Thoracic aorta endothelial cell (primary cell): ENCODE measurements at places on chromosomes 12 and 14. TPM values are rescaled to one million over a fixed set of nuclear protein-coding genes. Genes with fewer than 3 reads are reported as not detected.

Gene SLC22A17
- 0.86 and 1.1 TPM in 2 replicates for total RNA-seq

Gene ALKBH2
- total RNA-seq, result 7.1 and 8.2 TPM in 2 replicates

Gene UNC79
- under 0.01 TPM in 1 of 2 replicates, not detected in the other for total RNA-seq

Gene TSPAN19
- not detected in 2 replicates for total RNA-seq

Gene NRXN3
- total RNA-seq, result 0.22 and 0.27 TPM in 2 replicates

Gene OR6C74
- not detected in 2 replicates for total RNA-seq

Gene TAS2R46
- 6.3 and 9.4 TPM in 2 replicates for total RNA-seq

Gene NUBPL
- total RNA-seq, result 11.3 and 13.1 TPM in 2 replicates

Gene DAD1
- total RNA-seq, result 382 and 430 TPM in 2 replicates

Gene SLC5A8
- not detected in 2 replicates for total RNA-seq

Gene TCHP
- 15.0 and 16.2 TPM in 2 replicates for total RNA-seq

Gene PDE3A
- 64.2 and 106 TPM in 2 replicates for total RNA-seq

Gene HELB
- 4.0 and 5.8 TPM in 2 replicates for total RNA-seq

Gene MFAP5
- total RNA-seq, result 0.13 TPM in 1 of 2 replicates, not detected in the other

Gene NKX2-1
- not detected in 2 replicates for total RNA-seq

Gene TAS2R30
- 14.9 and 15.2 TPM in 2 replicates for total RNA-seq

Gene ARID2
- total RNA-seq, result 30.1 and 38.5 TPM in 2 replicates

Gene TAS2R19
- 9.8 and 13.0 TPM in 2 replicates for total RNA-seq

Gene RNASE3
- total RNA-seq, result not detected in 2 replicates

Gene CCDC197
- total RNA-seq, result not detected in 2 replicates

Gene IQSEC3
- total RNA-seq, result not detected in 2 replicates

Gene KRT79
- total RNA-seq, result not detected in 2 replicates

Gene STON2
- 0.29 and 0.40 TPM in 2 replicates for total RNA-seq

Gene LMO3
- 0.27 TPM in 1 of 2 replicates, not detected in the other for total RNA-seq

Gene TAS2R8
- not detected in 2 replicates for total RNA-seq

Gene MMP19
- 0.36 and 0.53 TPM in 2 replicates for total RNA-seq

Gene JPH4
- not detected in 2 replicates for total RNA-seq

Gene SYNDIG1L
- total RNA-seq, result not detected in 2 replicates

Gene KLRC2
- total RNA-seq, result not detected in 2 replicates

Gene TAS2R7
- total RNA-seq, result 0.13 and 0.14 TPM in 2 replicates

Gene CRACR2A
- 17.2 and 20.1 TPM in 2 replicates for total RNA-seq

Gene DCAF5
- 29.0 and 31.3 TPM in 2 replicates for total RNA-seq

Gene DNAJC22
- 0.80 and 1.3 TPM in 2 replicates for total RNA-seq

Gene PLEK2
- 10.1 and 11.1 TPM in 2 replicates for total RNA-seq

Gene RIPK3
- total RNA-seq, result 2.1 and 5.8 TPM in 2 replicates
